ENCODE measurements at places on chromosomes 11 and 22.

- DNase-seq = no peak
Observed at GRCh38 chr22:28111501-28112189, 192.6 kb upstream of the PITPNB start.

DNA sequence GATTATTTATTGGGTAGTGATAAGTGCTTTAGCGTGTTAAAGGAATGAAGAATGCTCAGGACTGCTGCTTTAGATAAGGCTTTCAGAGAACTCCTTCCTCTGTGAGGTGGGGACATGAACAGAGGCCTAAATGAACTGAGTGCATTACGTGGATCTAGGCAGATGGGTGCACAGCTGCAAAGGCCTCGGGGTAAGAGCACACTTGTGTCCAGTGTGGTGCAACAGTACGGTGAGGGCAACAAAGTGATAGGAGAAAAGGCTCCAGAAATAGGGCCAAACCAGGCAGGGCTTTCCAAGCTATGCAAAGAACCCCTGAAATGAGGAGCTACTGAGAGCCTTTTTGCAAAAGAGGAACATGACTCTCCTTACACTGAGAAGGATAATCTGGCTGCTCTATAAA is 45.3 kb upstream of the ARHGAP32 start:
- no peak for DNase-seq

DNA sequence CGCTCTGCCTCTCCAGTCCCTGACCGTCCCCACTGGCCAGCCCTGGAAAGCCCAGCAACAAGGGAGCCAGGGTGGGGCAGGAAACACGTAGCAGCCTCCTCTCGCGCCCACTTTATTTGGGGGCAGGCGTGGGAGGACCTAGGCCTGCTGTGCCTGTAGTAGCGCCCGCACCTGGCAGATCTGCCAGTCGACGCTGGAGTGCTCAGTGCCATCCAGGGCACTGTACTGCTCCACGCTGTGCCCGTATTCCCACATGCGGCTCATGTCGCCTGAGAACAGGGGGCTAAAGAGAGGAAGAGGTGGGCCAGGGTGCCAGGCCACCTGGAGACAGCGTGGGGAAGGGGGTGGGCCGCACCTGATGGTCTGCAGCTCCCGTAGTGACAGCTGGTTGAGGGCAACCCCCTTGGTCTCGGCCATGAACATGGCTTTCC is 17.0 kb upstream of the DRICH1 start:
- DNase-seq = no peak

DNA sequence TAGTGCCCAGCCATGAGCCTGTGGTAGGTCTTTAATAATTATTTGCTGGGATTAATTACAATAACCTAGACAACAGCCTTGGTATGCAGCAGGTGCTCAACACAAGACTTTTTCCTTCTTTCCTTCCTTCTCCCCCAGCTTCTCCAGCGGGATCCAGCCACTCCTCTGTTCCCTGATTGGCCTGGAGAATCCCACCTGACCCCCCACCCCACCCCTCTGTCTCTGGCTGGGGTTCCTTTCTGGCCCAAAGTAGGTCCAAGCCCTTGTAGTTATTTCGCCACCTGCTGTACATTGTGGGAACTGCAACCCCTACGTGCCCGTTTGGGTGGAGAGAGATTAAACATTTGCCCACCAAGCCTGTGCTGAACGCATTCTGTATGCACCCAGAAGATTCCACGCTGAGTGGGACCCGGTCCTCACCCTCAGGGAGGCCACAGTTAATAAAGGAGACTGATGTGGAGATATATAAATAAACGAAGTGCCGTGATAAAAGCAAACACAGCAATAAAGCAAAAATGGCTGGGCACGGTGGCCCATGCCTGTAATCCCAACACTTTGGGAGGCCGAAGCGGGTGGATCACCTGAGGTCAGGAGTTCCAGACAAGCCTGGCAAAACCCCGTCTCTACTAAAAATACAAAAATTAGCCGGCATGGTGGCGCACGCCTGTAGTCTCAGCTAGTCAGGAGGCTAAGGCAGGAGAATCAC is 32.1 kb upstream of the DGKZ start:
- DNase-seq = peak; percentile 89

- DNase-seq = no peak
Observed at GRCh38 chr11:64139049-64139448, 26.9 kb downstream of the MACROD1 start.

GRCh38 chr11:47464483-47464882 is 15.5 kb upstream of the RAPSN start:
- no peak for DNase-seq

- no peak for DNase-seq
Observed at GRCh38 chr11:74019860-74020259, 11.0 kb upstream of the UCP3 start.

GRCh38 chr22:38107692-38108515 is 2.6 kb downstream of the BAIAP2L2 start:
- DNase-seq = no peak

GRCh38 chr11:66225066-66225465 is 43.4 kb upstream of the RAB1B start:
- no peak for DNase-seq

- DNase-seq = no peak
Observed at GRCh38 chr11:35085531-35086165, 53.3 kb upstream of the CD44 start.

DNA sequence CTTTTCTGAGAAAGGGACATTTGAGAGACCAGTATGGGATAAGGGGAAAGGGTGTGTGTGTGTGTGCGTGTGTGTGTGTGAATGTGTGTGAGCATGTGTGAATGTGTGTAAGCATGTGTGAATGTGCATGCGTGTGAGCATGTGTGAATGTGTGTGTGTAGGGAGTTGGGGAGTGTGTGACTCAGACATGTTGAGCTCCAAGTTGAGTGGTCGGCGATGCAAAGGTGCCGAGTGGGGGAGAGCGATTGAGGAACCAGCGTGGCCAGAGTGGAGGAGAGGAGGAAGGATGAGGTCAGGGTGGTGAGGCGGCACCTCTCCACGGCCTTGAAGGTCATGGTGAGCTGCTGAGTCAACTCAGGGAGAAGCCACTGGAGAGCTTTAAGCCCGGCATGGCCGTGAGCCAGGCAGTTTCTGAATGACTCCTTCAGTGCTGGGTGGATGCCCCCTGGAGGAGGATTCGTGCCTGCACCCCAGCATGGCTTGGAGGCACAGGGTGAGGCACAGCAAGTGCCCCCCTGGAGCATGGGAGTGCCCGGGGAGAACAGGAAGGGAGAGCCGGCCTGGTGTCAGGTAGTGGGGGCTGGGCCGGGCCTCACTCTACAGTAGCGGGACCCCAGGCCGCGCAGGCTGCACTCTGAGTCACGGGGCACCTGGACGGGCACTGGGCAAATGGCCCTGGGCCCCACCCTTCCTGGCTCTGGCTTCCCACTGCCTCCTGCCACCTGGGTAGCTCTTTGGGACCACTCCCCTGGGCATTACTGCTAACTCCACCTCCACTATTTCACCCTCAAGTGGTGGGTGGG is 8.2 kb upstream of the CCDC88B start:
- peak; percentile 75 for DNase-seq

GRCh38 chr11:78432058-78432515 is 14.5 kb upstream of the GAB2 start:
- DNase-seq = no peak

- DNase-seq = no peak
Observed at GRCh38 chr11:121889931-121890330, 226.1 kb downstream of the BLID start.

- DNase-seq = no peak
Observed at GRCh38 chr11:1221848-1222311, 986 bp upstream of the MUC5B start.

DNA sequence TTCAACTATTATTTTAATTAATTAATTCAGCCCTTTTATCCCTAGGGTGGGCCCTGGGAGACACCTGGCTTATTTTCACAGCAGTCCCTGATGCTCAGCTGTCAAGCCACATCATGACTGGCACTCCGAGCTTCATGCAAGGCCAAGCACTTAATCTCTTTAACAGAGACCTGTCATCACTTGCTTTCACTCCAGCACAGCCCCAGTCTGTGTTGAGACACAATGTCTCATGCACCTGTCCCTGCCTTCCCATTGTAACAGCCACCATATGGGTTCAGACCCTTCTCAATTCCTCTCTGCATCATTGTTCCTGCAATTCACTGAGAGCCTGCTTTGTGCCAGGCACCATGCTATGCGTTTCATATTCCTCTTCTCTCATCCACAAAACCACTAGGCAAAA is 222.2 kb upstream of the TENM4 start:
- DNase-seq = no peak

DNA sequence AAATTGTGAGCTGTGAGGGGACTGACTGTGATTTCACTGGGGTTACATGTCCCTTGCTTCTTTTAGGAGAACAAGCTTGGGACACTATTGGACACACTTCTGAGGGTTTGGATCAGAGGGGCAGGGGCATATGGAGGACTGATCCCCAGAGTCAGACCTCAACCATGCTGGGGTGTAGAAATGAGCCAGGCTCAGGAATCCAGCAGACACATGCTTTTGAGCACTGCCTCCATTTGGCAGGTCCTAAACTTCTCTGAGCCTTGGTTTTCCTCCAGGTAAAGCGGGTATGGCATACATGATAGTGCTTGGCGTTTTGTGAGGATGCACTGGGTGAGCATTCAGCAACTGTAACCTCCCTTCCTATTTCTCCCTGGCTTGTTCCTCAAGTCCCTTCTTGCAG is 74.7 kb downstream of the ADAMTS15 start:
- no peak for DNase-seq

GRCh38 chr11:1570896-1571759 is 943 bp downstream of the DUSP8 start:
- no peak for DNase-seq

GRCh38 chr11:57978686-57979531 is 44.8 kb upstream of the OR9Q1 start:
- no peak for DNase-seq

GRCh38 chr11:1158681-1159487 is 1.1 kb downstream of the MUC5AC start:
- no peak for DNase-seq

DNA sequence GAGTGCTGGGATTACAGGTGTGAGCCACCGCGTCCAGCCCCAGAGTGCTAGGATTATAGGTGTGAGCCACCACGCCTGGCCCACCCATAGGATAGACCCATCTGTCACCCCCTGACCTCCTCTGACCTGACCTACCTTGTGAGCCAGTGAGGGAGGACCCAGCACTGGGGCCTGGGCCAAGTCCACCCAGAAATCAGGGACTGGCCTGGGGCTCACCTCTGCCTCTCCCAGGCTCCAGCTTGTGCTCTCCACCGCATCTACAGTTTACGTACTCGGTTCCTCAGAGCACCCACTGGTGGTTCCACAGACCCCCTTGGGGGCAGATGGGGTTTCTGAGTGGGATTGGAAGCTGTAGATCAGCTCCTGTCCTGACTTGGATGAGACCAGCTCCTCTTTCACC is 6.4 kb downstream of the SLC29A2 start:
- no peak for DNase-seq

- no peak for DNase-seq
Observed at GRCh38 chr22:31122196-31122531, 602 bp upstream of the INPP5J start.

GRCh38 chr11:73477518-73477917 is 101.3 kb downstream of the RELT start:
- DNase-seq = no peak

DNA sequence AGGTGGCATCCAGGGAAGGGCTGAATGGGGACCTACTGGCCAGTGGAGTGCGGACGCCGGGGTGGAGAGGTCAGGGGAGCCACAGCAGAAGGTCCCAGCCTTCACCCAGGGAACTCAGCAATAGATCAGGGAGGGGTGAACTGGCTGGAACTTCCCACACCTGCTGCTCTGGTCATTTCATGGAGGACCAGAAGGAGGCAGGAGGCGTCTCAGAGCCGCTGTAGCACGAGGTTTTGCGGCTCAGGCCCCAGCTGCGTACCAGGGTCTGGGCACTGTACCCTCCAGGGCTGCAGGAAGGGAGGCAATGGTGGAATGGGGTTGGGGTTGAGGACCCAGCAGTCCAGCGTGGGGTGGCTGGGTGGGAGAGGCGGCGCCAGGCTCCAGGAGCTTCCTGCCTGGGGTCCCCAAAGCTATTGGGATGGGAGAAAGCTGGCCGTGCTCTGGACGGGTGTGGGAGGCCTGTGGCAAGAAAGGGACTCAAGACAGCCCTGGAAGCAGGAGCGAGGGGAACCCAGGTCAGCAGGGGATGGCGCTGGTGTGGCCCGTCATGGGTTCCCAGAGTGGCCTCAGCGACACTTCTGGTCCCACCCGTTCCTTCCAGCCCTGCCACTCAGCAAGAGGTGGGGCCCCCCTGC is 20.2 kb upstream of the BRSK2 start:
- no peak for DNase-seq

GRCh38 chr11:61488651-61489291 is 19.8 kb upstream of the LRRC10B start:
- no peak for DNase-seq

DNA sequence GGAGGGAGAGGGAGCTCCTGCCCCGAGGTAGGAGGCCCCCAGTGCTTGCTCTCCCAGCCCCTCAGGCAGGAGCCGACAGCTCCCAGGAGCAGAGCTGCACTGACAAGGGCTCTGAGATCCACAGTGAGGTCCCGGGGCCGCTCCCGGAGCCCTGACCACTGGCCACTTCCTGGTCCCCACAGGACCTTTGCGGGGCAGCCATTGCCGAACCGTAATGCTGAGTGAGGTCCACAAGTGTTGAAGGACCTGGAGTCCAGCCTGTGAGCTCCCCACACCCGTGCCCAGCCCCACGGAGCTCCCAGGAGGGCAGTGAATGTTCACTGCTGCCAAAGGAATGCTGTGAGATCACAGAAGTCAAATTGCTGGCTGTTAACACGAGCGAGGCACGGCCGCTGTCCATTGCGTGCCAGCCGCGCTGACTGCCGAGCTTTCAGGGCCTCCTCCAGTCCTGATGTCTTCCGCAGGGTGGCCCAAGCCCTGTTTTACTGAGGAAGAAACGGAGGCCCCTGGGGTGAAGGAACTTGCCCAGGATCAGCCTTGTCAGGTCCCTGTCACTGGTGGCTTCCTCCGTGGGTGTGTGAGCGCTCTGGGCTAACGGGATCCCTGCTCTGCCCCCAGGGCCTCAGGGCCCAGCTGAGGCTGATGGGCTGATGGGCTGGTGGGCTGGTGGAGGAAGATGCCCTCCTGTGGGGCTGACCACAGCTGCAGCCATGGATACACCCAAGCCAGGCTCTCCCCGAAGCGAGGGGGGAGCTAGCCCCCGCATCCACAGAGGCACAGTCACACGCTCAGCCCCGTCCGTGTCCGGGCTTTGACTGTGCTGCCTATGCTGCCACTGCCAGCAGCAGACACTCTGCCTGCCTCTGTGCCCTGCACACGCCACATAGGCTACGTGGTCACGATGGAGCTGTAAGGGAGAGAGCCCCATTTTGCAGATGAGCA is 70.8 kb downstream of the WNT7B start:
- no peak for DNase-seq

DNA sequence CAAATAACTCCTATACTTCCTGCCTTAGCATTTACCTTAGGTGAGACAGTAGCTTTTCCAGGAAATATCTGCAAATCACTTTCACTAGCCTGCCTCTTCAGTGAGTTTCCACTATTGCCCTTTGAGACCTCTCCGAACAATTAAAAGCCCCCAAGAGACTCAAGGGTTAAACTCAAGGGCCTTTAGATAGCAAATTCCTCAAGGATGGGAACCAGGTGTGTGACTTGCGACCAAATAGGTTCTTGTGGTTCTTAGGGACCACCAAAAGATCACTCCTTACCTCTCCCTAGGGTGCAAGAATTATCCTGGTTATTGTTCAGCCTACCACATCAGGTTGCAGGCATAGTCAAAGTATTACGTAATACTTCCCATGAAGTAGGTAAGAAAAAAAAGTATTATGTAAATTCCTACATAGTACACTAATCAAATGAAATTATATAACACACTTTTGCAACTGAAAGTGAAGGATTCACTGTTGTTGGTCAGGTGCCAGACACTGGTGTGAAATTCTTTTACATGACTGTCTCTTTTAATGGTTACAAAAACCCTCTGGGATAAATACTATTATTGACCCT is 1.4 kb upstream of the RDX start:
- DNase-seq = no peak
